ENCODE measurements at places on chromosomes 11 and 22. TPM values are rescaled to one million over a fixed set of nuclear protein-coding genes. Genes with fewer than 3 reads are reported as not detected.
A peak's percentile ranks its signal among the peaks of the same experiment; 100 is the strongest.

- H3K27ac ChIP-seq: no peak overlapping the region
- H3K4me1 ChIP-seq: no peaks in the 10 kb centered on the region
- H3K36me3 ChIP-seq: no peaks in the 10 kb centered on the region
These were observed 650 bp downstream of the CST6 start for GRCh38 chr11:66012371-66012945.

Gene MISFA
- 0.82 TPM for total RNA-seq

DNA sequence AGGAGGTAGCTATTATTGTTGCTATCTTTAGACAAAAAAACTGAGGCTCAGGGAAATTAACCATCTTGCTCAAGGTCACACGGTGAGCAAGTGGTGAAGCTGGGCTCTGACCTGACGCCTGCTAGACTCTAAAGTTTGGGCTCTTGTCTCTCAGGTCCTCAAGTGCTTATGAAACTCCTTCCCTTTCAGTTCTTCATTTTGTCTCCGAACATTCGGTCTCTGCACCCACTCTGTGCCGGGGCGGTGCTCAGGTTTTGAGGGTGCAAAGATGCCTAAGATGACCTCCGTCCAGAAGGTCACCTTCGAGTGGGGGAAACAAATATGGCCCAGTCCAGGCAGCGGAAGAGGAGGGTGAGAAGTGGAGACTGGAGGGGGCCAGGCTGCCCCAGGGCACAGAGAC, 16.0 kb downstream of the OVOL1 start:
- H3K36me3 ChIP-seq: no peaks in the 10 kb centered on the region
- peaks cover 2% of the 10 kb centered on the region for H3K27me3 ChIP-seq
- H3K27ac ChIP-seq: no peak overlapping the region
- H3K4me3 ChIP-seq: no peak overlapping the region
- no peak for DNase-seq
- H3K4me1 ChIP-seq: no peaks in the 10 kb centered on the region

DNA sequence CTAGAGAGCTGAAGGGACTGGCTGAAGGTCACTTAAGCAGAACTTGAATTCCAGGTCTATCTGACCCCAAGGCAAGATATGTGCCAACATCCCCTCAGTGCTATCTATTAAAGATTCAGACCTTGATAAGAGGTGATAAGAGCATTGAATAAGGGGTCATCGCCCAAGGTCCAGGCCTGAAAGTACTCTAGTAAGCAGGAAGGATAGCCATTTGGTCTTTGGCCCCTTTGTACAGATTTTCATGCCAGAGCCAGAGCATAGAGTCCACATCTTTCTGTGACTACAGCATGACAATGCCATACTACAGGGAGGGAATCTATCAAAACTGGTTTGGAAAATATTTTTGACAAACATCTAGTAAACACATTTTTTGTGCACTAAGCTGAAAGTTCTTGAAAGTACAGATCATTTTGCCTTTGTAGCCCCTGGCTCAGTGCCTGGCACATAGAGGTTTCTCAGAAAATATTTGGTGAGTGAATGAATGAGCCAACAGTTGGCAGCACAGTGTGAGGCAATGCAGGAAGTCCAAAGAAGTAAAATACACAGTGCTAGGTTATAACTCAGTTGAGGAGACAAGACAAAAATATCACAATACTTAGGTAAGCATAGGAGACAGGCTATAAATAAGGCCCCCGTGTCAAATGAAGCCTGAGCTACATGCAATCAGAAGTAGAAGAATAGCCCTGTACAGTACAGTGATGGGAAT, 15.1 kb upstream of the RRAS2 start:
- no peak overlapping the region for H3K4me3 ChIP-seq
- H3K36me3 ChIP-seq: no peaks in the 10 kb centered on the region
- no peak overlapping the region for H3K27ac ChIP-seq

DNA sequence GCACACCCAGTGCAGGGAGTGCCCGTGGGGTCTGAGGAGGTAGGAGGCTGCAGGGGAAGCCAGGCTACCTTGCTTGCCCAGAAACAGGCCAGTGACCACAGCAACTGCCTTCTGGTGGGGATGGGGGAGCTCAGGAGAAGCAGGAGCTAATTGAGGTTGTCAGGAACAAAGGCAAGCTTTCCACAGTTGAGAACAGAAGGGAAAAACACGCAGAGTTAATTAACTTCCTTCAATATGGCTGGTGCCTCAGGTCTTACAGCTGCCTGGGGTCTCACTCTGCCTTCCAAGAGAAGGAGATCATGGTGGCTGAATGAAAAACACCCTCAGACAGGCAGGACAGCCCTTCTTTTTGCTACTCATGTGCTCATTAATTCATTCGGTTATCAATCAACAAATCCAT, 127.9 kb upstream of the SYT13 start:
- no peak for DNase-seq
- H3K27ac ChIP-seq: no peak overlapping the region
- no peaks in the 10 kb centered on the region for H3K4me1 ChIP-seq
- H3K36me3 ChIP-seq: no peaks in the 10 kb centered on the region

Gene CLCF1
- 2.6 TPM for total RNA-seq

DNA sequence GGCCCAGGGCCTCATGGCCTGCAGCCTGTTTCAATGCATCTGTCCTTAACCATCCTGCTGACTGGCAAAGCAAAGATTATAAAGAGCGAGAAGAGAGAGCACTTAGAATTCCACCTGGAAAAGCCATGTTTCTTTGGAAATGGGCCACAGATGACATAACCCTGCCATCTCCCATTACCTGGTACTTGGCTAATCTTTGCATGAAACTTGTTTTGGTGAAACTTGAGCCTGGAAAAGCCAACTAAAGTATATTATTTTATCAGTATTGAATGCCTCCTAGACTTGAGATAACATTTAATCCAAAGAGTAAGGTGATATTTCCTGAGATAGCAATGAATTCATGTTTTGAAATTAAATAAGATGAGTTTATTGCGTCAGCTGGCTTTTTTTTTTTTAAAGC, 72.6 kb downstream of the NAV2 start:
- H3K36me3 ChIP-seq: no peaks in the 10 kb centered on the region
- H3K4me1 ChIP-seq: no peaks in the 10 kb centered on the region
- no peaks in the 10 kb centered on the region for H3K27me3 ChIP-seq
- DNase-seq: no peak

Gene TRIM49
- not detected for total RNA-seq

GRCh38 chr11:101215069-101215468, 85.5 kb upstream of the PGR start:
- no peaks in the 10 kb centered on the region for H3K36me3 ChIP-seq
- no peak for DNase-seq
- no peaks in the 10 kb centered on the region for H3K4me1 ChIP-seq
- no peaks in the 10 kb centered on the region for H3K27me3 ChIP-seq
- no peak overlapping the region for H3K27ac ChIP-seq

DNA sequence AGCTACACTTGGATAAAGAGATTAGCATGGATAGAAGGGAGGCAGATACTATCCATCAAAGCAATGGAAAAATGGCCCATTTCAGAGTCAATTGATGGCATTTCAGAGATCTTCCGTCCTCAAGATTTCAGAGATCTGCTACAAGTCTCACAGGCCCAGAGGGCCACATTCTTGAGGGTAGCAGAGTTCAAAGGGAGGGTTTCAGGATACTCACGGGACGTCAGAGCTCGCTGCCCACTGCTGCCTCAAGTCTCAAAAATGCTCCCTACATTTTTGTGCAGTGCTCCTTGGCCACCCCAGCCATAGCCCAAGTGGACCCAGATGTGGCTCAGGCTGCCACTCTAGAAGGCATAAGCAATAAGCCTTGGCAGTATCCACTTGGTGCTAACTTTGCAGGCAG, 24.9 kb downstream of the RTL6 start:
- H3K27me3 ChIP-seq: no peaks in the 10 kb centered on the region
- no peaks in the 10 kb centered on the region for H3K36me3 ChIP-seq
- no peaks in the 10 kb centered on the region for H3K4me1 ChIP-seq
- no peak for DNase-seq

Gene OR8G5
- total RNA-seq: not detected

Gene MPEG1
- total RNA-seq: 8.2 TPM

Gene TRIM6
- total RNA-seq: 4.8 TPM

DNA sequence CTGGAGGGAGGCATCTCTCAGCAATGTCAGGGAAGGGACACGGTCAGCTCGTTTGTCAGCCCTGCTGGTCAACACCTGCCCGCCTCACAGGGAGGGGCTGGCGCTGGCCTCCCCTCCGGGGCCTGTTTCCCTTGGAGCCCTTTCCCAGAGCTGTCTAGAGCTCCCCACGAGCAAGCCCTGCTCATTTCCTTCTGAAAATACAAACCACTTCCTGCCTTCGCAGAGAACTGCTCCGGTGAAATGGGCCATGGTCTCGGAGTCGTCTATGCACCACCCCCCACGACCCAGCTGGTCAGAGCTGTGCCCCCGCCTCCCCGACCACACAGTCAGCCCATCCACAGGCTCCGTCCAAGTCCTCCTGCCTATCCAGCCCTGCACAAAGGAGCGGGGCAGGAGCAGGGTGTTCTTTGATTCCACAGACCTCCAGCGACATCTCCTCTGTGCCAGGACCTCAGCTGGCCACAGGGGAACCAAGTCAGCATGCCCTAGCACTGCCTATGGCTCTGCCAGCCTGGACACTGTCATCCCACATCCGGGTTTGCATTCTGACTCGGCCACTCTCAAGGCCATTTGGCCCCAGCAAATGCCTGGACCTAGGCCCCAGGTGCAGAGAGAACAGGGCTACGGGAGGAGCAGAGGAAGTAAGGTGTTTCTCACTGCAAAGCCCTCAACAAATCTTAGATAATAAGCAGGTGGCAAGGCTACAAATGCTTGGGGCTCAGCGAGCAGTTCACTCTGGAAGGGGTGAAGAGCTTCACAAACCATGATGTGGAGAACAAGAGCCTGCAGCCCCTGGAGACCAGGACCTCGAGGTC, 82.1 kb upstream of the WNT11 start:
- no peaks in the 10 kb centered on the region for H3K4me1 ChIP-seq
- H3K27me3 ChIP-seq: no peaks in the 10 kb centered on the region
- DNase-seq: no peak

DNA sequence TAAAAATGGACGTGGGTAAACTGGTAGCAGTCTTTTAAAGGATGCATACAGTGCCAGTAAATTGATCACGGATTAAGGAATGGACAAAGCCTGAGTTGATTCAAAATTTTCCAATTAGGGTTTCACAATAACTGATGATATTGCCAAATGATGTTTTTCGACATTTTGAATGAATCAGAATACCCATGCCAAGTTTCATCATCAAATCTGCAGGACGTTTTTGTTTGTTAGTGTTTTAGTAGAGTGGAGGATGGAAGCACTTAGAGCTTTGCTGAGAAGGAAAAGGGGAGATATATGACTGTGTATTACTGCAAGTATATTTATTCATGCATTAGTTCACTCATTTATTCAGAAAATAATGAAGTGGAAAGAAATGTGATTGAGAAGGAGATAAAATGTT, 78.3 kb downstream of the SLC17A6 start:
- no peaks in the 10 kb centered on the region for H3K4me1 ChIP-seq
- no peak overlapping the region for H3K27ac ChIP-seq
- H3K36me3 ChIP-seq: no peaks in the 10 kb centered on the region
- H3K4me3 ChIP-seq: no peak overlapping the region
- no peak for DNase-seq

- no peaks in the 10 kb centered on the region for H3K27me3 ChIP-seq
- peak; percentile 30 for DNase-seq
These were observed at the start of gene AASDHPPT for GRCh38 chr11:106077609-106078455. TSS of gene AASDHPPT (plus strand) at chr11:106077662. CDS start at chr11:106077711, 49 bp downstream.
